Activated CD8-positive, alpha-beta memory T cell treated with anti-CD3 and anti-CD28 coated beads, Interleukin-2, amount 50 U/mL, for 48 hours (primary cell): ENCODE measurements at places on chromosomes 6 and 20.

GRCh38 chr6:90000864-90001731 lies 106.8 kb downstream of the GJA10 start:
- DNase-seq, result no peak

GRCh38 chr20:46087161-46087560 lies 2.6 kb downstream of the NCOA5 start:
- DNase-seq, result no peak

GRCh38 chr6:170473301-170473717 lies 79.8 kb downstream of the PSMB1 start:
- DNase-seq, result no peak

- no peak for DNase-seq
These were observed 45.8 kb upstream of the VSTM2L start for GRCh38 chr20:37856932-37857660.

DNA sequence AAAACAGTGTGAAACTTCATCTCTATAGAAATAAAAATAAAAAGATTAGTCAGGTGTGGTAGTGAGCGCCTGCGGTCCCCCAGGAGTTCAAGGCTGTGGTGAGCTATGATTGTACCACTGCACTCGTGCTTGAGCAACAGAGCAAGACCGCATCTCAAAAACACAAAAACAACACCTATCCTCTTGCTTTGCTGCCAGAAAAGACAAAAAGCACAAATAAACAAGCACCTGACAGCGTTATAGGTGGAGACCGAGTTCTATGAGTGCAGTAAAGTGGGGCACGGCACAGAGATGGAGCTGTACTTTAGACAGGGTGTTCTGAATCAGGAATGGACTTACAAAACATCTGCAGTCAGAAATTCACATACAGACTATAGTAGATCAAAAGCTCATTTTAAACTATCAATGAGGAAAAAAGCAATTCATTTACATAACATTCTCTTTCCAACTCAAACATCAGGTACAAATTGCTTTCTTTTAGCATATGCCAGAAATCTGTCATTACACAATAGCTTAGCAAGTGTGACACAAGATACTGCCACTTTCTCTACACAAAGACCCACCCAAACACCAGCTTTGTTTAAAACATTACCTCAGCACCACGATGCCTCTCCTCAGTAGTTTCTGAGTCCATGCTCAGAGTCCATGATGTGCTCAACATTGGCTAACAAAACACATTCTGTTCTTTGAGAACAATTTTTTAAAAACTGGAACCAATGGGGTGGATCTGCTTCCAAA lies 10.1 kb downstream of the EZR start:
- peak; percentile 42 for DNase-seq

- DNase-seq, result no peak
These were observed 30.0 kb upstream of the SMIM29 start for GRCh38 chr6:34278833-34279232.

GRCh38 chr20:4371623-4372251 lies 350.0 kb upstream of the PRND start:
- no peak for DNase-seq

DNA sequence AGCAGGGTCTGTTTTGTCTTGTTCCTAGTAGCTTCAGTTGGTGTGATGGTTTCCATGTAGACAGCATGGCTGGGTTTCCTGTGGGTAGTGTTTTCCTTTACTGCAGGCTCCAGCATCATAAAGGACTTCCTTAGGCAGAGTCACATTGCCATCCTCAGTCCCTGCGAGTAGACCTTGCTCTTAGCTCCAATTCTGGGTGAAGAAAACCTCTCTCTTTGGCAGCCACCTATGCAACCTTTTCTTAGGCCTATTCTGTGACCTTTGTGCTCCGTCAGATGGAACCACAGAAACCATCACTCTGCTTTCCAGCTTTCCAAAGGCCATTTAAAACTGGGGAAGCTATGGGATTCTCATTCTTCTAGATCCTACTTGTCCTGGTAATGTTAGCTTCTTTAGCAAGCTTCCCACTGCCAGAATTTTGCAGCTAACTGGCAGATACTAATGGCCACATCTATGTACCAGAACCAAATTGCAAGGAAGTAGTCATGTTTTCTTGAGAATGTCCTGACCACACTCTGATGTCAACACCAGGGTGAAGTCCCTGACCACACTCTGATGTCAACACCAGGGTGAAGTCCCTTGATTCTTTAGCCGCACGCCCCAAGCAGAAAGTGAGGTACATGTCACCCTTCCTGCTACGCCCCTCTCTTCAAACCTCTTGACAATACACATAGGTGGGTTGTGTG lies 646.6 kb upstream of the HS3ST5 start:
- peak; percentile 55 for DNase-seq

DNA sequence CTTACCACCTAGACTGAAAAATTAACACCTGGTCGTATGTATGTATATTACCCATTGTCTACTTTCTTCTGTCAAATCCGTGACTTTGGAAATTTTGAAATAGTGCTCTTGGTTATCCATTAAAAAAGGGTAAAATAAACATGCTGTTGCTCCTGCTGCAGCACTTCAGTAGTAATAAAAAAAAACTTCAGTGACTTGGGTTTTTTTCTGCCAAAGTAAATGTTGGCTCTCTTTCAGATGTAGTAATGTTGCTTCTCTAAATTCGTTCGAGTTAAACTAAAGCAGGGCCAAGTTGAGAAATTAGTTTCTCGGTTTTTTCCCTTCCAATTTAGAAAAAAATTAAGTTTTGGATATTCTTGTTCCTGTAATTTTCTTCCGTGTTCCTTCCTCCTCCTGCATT lies 34.2 kb downstream of the JARID2 start:
- no peak for DNase-seq

- DNase-seq, result no peak
These were observed 655.0 kb downstream of the QKI start for GRCh38 chr6:164069350-164069990.

DNA sequence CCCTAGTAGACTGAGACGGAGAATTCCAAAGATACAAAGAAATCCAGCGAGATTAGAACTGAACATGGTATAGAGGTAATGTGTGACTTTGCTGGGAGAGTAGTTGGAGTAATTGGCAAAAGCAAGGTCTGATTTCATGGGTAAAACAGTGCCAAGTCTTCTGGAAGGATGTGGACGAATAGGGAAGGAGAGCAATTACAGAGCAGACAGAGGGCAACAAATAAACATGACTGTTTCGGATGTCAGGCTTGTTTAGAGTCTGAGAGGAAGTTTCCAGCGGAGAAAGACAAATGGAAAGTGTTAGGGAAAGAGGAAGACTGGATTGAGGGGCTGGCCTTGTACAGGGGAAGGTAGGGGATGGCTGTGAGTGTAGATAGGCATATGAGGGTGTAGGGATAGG lies 282.2 kb upstream of the PRND start:
- DNase-seq, result no peak
